ENCODE measurements at places on chromosomes 4 and X.

- DNase-seq = no peak
Observed at GRCh38 chrX:138742217-138742616, 30.7 kb upstream of the FGF13 start.

DNA sequence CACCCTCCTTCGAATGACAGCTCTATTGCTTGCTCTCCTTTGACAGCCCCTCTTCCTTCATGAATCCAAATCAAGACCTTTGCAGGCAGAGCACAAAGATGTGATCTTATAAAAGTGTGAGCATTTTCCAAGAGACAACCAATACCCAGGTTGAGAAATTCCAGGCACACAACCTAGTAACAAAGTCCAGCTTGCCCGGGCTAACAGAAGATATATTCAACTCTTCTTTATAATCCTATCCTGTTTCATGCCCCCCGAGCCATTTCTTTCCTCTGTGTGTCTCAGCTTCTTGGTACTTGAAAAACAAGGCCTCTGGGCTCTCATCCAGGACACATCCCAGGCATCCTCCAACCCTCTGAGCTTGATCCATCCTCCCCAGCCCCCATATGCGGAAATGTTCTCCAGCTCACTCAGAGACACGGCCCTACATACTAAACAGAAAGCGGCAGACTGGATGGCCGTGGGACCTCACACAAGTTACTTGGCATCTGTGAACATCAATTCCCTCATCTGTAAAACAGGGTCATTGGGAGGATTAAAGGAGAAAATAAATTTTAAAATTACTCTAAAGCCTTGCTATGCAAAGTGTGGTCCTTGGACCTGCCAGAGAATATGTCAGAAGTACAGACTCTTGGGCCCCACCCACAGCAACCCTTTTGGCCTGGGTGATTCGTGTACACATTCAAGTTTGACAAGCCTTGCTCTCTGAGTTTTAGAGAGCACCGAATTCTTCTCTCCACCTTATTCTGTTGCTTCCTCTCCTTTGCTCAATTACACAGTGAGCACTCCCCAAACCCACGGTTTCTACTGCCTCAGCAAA, 627.0 kb downstream of the BCOR start:
- peak; percentile 4 for DNase-seq

- DNase-seq = no peak
Observed at GRCh38 chrX:148593987-148594386, 93.6 kb downstream of the AFF2 start.

- DNase-seq = no peak
Observed at GRCh38 chrX:3780564-3780963, 67.1 kb upstream of the PRKX start.

DNA sequence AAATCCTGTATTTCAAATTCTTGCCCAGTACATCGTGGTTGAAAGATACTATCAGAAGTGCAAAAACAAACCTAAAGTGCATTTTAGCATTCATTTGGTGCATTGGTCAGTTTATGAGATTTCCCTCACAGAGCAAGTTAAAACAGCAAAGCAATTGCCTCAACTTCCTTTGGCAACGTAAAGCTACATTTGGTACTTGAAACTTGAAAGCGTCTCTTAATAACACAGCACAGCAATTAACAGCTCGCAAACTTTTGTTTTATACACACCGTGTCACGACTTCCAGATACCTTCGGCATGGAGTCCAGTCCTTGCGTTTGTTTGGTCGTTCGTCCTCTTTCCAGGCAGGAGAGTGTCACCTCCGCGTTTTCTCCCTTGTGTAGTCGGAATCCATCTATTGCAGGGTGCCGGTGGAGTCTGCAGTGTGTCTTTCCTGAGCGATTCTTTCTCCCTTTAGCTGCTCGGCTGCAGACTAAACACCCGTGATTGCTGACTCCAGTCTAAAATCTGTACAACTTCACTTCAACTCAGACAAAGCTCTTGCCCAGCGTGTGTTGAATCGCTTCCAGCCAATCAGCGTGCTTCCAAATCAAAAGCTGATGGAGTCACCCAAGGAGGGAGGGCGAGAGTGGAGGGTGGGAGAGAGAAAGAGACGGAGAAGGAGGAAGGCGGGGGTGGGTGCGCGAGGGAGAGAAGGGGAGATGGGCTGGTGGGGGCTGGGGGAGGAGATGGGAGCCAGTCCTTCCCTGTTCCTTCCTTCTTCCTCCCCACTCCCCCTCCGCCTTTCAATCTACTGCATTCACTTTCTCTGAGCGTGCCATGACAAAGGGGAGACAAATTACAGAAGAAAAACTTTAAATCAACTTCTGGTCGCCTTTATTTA, at the start of gene PCDH18:
PCDH18 (minus strand) TSS at position 509 of the 883 bp plus-strand sequence; CDS start at position 103, 406 bp downstream.
- peak; percentile 96 for DNase-seq

Measured in brain microvascular endothelial cell (primary cell).